ENCODE measurements at places on chromosomes 7 and 10. TPM values are rescaled to one million over a fixed set of nuclear protein-coding genes. Genes with fewer than 3 reads are reported as not detected.

DNA sequence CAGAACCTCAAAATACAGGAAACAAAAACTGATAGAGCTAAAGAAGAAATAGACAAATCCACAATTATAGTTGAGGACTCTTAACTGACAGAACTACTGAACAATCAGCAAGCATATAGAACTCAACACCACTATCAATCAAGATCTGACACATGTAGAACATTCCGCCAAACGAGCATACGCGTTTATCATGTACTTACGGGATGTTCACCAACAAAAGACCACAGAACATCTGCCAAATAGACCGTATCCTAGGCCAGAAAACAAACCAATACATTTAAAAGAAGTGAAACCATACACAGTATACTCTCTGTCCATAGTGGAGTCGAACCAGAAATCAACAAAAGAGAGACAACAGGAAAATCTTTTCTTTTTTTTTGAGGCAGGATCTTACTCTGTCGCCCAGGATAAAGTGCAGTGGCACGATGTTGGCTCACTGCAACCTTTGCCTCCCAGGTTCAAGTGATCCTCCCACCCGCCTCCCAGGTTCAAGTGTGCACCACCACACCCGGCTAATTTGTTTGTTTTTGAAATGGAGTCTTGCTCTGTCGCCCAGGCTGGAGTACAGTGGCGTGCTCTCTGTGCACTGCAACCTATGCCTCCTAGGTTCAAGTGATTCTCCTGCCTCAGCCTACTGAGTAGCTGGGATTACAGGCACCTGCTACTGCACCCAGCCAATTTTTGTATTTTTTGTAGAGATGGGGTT lies 5.1 kb downstream of the GNA12 start:
- H3K27me3 ChIP-seq: no peaks in the 10 kb centered on the region
- no peak overlapping the region for H3K27ac ChIP-seq
- peaks cover 10% of the 10 kb centered on the region for H3K4me1 ChIP-seq
- peaks cover 5% of the 10 kb centered on the region for H3K36me3 ChIP-seq
- no peak for DNase-seq

DNA sequence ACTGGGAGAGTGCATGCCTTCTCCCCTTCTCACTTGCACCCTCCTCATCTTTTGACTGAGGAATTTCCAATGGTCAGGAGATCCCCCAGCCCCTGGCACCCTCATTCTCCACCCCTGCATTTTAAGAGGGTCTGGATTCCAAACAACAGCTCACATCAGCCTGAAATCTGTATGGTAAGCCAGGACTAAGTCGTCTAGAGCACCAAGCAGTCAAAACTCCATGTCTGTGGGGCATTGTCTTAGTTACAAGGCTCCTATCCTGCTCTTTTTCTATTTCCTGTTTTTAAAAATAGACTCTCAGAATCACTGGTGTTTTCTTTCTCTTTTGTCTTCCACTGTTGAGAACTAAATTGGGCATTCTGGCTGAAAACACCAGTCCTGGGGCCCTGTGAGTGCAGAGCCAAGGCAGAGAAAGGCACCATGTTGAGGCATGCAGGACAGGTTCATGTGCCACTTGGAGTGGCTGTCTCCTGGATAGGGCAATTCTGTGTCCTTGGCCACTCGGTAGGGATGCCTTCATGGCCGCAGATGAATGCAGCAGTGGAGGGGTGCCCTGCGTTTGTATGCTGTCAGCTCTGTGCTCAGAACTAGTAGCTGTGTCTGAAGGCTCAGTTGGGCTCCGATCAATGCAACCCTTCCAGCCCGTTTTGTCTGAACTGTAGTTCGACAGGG lies 216.6 kb upstream of the YAE1 start:
- H3K4me1 ChIP-seq: no peaks in the 10 kb centered on the region
- H3K36me3 ChIP-seq: no peaks in the 10 kb centered on the region
- DNase-seq: no peak
- H3K27ac ChIP-seq: no peak overlapping the region

GRCh38 chr10:76697923-76698322 lies 939.7 kb downstream of the KCNMA1 start:
- no peaks in the 10 kb centered on the region for H3K27me3 ChIP-seq
- no peak for DNase-seq
- no peaks in the 10 kb centered on the region for H3K36me3 ChIP-seq
- no peaks in the 10 kb centered on the region for H3K4me1 ChIP-seq
- H3K27ac ChIP-seq: no peak overlapping the region

- H3K27ac ChIP-seq: no peak overlapping the region
- H3K4me1 ChIP-seq: peaks cover 2% of the 10 kb centered on the region
- no peaks in the 10 kb centered on the region for H3K27me3 ChIP-seq
These were observed 284.9 kb upstream of the COBL start for GRCh38 chr7:51601461-51601860.

DNA sequence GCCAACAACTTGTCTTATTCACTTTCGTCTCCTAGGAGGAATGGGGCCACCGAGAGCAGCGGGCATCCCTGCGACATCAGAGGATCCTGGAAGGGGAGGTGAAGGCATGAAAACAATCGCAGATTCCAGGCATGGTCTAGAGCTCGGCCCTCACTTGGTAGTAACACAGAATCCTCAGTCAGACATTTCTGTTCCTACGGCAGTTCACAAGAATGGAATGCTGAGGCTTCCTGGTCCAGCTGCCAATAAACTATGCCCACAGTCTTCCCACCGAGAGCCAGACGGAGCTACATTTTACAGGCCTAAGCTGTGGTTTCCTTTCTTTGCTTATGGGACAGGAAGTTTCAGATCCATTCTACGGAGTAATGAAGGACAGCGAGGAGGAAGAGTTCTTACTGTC lies 75.8 kb downstream of the OR13A1 start:
- no peaks in the 10 kb centered on the region for H3K27me3 ChIP-seq
- H3K36me3 ChIP-seq: no peaks in the 10 kb centered on the region
- DNase-seq: no peak
- no peak overlapping the region for H3K27ac ChIP-seq
- H3K4me1 ChIP-seq: no peaks in the 10 kb centered on the region

DNA sequence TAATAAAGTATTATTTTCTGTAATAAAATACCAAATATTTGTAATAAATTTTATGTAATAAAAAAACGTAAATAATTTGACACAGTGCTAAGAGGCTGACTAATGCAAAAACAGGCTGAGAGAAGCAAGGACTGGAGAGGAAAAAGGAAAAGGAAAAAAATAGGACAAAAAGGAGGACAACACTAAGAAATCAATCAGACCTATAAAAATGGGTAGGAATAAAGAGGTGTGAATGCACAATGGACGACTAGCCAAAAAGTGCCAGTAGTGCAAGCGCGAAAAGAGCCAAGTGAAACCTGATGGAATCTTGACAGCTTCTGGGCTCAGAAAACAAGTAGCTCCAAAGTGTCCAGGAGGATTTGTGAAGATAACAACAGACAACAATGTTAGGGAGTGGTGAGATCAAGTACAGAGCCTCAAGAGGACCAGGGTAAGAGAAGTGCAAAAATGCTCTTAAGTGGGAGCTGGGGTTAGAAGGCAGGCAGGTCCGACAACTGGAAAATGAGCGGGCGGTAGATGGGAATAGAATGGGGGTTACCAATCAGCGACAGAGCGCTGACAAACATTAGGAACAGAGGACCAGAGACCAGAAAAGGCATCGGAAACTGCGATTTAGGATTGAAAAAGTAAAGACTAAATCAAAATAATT lies 1.2 kb downstream of the BRAF start:
- H3K4me3 ChIP-seq: peak overlapping the region; percentile 88
- DNase-seq: no peak
- H3K27ac ChIP-seq: peak overlapping the region; percentile 89
- H3K4me1 ChIP-seq: peaks cover 14% of the 10 kb centered on the region
- no peaks in the 10 kb centered on the region for H3K36me3 ChIP-seq

GRCh38 chr7:51027106-51027934 lies 244.6 kb upstream of the GRB10 start:
- DNase-seq: no peak
- H3K27ac ChIP-seq: no peak overlapping the region
- no peaks in the 10 kb centered on the region for H3K27me3 ChIP-seq
- H3K4me3 ChIP-seq: no peak overlapping the region
- H3K4me1 ChIP-seq: no peaks in the 10 kb centered on the region

- H3K36me3 ChIP-seq: no peaks in the 10 kb centered on the region
- DNase-seq: no peak
- H3K27me3 ChIP-seq: no peaks in the 10 kb centered on the region
- H3K4me1 ChIP-seq: no peaks in the 10 kb centered on the region
- no peak overlapping the region for H3K4me3 ChIP-seq
These were observed 156.5 kb downstream of the CSTF2T start for GRCh38 chr10:51542853-51543252.

PPP1R17 gene
- total RNA-seq: not detected

PITX3 gene
- total RNA-seq: 1.9 TPM

SPDYE2B gene
- not detected for total RNA-seq
